Inflammatory macrophage treated with lipopolysaccharide for 1 hour (primary cell): ENCODE measurements at places on chromosomes 6 and 20.

- DNase-seq: no peak
These were observed 61.0 kb downstream of the SNAI1 start for GRCh38 chr20:50043573-50044352.

DNA sequence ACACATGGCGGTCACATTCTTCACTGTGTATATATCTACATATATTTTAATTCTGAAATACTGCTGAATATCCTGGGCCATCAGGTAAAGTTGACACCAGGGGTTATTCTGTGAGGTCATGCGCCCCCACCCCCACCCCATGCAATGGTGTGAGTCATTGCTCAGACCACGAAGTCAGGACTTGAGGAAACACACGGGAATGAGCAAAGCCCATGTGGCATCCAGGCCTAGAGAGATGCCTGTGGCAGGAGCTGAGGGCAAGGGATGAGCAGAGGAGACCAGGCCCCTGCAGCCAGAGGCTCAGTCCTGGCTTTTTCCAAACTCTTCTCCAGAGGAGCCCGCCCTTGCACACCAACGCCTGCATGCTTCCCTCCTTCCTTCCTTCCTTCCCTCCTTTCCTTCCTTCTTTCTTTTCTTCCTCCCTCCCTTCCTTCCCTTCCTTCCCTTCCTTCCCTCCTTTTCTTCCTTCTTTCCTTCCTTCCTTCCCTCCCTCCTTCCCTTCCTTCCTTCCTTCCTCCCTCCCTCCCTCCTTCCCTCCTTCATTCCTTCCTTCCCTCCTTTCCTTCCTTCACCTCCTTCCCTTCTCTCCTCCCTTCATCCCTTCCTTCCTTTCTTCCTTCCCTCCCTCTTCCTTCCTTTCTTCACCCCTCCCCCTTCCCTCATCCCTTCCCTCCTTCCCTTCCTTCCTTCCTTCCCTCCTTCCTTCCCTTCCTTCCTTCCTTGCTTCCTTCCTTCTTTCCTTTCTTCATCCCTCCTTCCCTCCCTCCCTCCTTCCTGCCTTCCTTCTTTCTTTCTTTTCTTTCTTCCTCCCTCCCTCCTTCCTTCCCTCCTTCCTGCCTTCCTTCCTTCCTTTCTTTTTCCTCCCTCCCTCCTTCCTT is 72.0 kb upstream of the INSM1 start:
- no peak for DNase-seq

DNA sequence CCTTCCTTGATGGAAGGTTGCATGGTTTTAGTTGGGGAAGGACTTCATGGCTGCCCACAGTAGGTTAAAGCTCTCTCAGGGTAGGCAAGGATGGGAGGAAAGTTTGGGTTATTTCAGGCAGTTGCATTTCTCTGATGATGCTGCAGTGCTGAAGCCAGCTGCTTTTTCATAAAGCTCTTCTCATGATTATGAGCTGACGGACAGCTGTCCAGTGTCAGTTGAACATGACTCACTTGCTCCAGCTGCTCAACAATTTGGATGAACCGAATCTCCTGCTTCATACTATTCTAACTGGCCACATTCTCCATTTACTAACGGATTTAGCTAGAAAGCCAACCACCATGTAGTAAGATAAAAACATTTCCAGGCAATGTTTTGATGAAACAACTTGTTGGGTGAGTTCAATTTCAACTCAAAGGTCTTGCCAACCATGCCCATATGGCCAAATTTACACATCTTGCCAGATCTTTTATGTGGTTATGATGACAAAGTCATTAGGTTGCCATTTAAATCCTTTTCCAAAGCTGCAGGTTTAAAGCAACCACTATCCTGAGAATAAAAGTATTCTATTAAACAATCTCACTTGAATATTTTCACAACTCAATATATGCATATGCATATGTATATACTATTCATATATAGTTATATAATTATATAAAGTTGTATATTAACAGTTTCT is 125.9 kb downstream of the HS3ST5 start:
- DNase-seq: no peak

DNA sequence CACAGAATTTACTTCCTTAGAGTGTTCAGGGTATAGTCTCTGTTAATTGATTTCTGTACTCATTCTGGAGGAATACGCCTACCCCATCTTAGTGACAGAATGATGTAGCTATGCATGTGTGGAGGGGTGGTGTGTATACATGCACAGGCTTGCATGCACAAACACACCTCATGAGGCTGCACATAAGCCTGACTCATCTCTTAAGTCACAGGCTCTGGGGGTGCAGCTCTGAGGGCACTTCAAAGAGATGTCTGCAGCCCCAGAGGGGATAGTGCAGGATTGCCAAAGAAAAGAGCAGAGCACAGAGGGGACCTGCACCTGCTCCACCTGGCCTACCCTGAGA is 24.6 kb downstream of the TBX18 start:
- no peak for DNase-seq

GRCh38 chr6:120384671-120385070 is 949.6 kb downstream of the TBC1D32 start:
- no peak for DNase-seq

DNA sequence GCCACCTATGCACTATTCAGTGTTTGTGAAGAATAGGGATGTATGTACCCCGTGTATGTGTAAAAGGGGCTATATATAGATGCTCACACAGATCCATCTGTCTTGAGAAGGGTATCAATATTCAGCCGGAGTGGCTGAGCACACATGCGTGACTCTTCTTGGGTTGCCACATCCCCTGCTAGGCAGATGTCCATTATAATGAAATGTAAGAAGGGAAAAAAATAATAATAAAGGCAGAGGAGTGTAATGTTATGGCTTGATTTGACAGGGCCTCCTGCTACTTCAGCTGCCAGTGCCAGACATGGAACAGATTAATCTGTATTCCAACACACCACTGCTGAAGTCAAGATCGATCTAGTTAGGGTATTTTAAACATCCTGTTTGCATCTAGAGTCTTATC is 74.2 kb upstream of the VSTM2L start:
- no peak for DNase-seq

DNA sequence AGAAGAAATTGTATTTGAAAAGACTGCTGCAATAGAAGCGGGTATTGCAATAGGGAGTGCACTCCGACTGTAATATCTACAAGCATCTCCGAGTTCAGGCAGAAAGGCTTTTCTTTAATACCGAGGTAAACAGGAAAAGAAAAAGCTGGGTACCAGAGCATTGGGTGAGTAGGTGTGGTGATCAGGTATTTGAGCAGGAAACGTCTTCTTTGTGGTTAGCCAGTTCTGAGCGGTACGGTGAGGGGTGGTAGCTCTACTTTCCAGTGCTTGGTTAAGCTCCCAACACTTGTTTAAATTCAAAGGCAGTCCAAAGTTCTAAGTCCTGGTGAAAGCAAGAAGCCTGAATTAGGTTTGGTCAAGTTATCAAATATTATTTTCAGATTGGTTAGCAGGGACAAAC is 404.1 kb downstream of the LMBRD1 start:
- DNase-seq: no peak

DNA sequence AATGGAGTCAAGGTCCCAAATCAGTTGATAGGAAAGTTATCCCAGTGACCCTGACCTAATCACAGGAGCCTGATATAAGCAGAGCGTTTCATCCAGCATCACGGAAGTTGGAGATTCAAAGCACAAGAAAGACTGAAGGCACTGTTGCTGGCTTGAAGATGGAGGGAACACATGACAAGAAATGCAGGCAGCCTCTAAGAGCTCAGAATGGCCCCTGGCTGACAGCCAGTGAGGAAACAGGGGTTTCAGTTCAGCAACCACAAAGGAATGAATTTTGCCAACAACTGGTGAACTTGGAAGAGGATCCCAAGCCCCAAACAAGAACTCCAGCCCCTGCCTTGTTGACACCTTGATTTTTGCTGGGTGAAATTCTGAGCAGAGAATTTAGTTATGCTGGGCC is 778.5 kb downstream of the MAFB start:
- DNase-seq: no peak
